Activated T-cell treated with anti-CD3 and anti-CD28 coated beads, Interleukin-2, amount 50 U/mL, for 24 hours (primary cell): ENCODE measurements at places on chromosomes 3 and 15.

- no peak for DNase-seq
Observed at GRCh38 chr3:168085491-168086119, 10.1 kb downstream of the GOLIM4 start.

GRCh38 chr3:37319784-37320183 lies 145.4 kb upstream of the LRRFIP2 start:
- no peak for DNase-seq

GRCh38 chr3:175476489-175476888 lies 617.4 kb downstream of the NAALADL2 start:
- no peak for DNase-seq

- DNase-seq: no peak
Observed at GRCh38 chr15:45128971-45129639, 574 bp downstream of the DUOXA1 start.

- DNase-seq: no peak
Observed at GRCh38 chr3:170428095-170428494, 9.4 kb downstream of the CLDN11 start.

GRCh38 chr3:52004163-52004787 lies 8.6 kb upstream of the RPL29 start:
- DNase-seq: no peak
